ENCODE measurements at places on chromosomes 7 and 10.

- DNase-seq = no peak
Observed at GRCh38 chr7:158327571-158328180, 259.9 kb downstream of the PTPRN2 start.

- DNase-seq = no peak
Observed at GRCh38 chr10:3747984-3748383, 37.0 kb downstream of the KLF6 start.

- DNase-seq = no peak
Observed at GRCh38 chr7:104045183-104045582, 55.7 kb upstream of the RELN start.

DNA sequence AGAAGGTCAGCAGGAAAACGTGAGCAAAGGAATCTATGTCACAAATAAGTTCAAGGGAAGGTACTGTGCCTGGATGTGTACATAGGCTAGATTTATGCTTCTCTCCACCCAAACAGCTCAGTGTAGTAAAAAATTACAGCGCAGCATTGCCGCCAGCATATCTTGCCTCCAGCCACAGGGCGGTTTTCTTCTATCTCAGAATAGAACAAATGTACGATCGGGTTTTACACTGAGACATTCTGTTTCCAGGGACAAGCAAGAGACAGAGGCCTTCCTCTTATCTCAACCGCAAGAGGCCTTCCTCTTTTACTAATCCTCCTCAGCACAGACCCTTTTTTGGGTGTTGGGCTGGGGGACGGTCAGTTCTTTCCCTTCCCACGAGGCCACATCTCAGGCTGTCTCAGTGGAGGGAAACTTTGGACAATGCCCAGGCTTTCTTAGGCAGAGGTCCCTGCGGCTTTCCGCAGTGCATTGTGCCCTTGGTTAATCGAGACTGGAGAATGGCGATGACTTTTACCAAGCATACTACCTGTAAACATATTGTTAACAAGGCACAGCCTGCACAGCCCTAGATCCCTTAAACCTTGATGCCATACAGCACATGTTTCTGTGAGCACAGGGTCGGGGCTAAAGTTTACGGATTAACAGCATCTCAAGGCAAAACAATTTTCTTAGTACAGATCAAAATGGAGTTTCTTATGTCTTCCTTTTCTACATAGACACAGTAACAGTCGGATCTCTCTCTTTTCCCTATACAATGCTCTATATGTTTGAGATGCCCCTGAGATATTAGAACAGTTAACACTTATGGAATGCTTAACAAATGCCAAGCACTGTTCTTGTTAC, 11.6 kb upstream of the ABHD11 start:
- DNase-seq = no peak

- no peak for DNase-seq
Observed at GRCh38 chr10:24341371-24341770, 132.4 kb downstream of the KIAA1217 start.

GRCh38 chr7:12494687-12495024, 75.9 kb upstream of the SCIN start:
- DNase-seq = no peak

Data from activated T-cell treated with anti-CD3 and anti-CD28 coated beads, Interleukin-2, amount 50 U/mL, for 24 hours (primary cell).